Sciatic nerve (tissue), 2 donors: ENCODE measurements at places on chromosomes 3 and 15.

DNA sequence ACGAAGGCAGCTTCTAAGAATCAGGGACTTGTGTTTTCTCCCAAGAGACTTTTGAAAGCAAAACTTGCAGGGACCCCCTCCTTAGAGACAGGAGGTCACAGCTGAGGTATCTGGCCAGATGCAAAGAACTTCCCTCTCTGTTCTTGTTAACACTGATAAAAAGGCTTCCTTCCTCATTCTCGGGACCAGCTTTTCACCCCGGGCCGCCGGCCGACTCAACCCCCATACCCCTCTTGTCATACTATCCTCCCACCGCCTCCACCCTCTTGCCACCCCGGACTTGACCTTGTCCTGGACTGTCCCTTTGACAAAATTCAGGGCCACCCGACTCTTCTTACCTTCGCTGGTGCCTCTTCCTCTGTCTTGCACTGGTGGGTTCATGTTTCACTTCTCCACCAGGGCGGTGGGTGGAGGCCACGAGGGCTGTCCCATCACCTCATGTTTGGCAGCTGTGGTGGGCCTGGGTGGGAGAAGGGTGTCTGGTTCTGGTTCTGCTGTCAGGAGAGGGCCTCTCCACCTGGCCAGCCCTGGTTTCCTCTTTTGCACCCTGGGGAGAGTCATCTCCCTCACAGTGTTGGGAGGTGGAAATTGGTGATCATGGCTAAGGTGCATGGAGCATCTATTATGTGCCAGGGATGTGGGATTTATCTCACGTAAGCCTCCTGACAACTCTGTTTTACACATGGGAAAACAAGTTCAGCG is 32.5 kb downstream of the BHLHE40 start:
- no peak for DNase-seq

DNA sequence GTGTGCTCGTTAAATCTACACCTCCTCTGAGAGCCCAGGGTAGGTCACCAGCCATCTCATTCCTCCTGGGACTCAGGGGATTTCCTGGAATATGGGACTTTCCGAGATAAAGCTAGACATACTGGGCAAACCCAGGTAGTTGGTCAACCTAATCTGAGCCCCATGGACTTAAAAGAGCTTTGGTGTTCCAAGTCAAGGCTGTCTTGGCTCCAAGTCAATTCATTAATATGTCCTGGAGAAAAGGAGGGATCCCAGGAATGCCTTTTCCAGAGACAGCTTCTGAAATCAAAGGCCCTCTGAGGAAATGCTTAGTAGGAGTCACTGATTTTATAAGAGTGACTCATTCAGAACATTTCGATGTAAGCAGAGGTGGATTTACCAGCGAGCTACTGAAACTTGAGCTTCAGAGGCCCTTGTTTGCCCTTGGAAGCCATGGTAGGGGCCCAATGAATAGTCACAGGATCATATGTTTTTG is 137.3 kb upstream of the UBE2E1 start:
- DNase-seq: no peak

- no peak for DNase-seq
Observed at GRCh38 chr3:149723781-149724180, 28.5 kb downstream of the COMMD2 start.

- DNase-seq: no peak
Observed at GRCh38 chr3:142890592-142890991, 1.7 kb upstream of the PCOLCE2 start.

DNA sequence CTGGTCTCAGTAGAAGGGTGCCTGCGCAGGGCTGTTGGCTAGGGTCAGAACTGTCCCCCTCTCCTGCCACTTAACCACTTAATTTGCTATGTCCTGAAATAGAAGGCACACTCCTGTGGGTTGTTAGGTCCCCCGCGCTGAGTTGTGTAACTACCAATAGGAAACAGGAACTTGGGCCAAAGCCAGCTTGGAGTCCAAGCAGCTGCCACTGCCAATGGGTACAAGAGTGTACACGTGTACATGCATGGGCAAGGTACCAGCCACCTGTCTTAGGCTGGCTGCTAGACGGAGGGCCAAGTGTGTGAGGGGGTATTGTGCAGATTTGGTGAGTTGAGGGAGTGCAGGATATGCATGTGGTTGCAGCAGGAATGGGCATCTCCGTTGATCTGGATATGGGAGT is 29.7 kb upstream of the POLG start:
- no peak for DNase-seq

DNA sequence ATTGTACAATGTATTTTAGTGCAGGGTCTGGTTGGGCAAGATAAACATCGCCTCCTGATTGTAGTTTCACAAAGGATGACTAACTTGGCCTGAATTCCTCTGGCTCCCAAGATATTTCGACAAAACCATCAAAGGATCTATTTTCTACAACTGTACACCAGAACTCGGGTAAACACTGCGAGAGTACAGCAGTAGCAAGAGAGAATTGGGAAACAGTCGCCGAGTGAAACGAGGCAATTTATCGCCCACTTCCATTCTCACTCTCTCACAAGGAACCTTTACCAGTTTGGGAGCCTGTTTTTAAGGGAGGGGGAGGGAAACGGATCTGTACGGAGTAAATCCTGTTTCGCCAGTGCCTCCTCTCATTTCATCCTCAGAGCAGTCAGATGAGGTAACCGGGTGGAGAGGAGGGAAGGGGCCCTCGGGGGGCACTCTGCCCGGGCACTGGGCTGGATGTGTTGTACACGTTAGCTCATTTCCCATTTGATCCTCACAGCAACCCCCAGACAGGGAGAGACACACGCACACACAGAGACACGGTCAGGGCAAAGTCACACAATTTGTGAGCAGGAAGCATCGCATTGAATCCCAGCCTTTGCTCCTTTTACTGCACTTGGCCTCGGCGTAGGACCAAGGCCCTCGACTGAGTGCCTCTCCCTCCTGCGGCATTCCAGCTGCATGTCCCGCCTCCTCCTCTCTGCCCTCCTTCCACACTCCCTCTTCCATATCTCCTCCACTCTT is 120.1 kb downstream of the LIPC start:
- peak; percentile 62 for DNase-seq

- DNase-seq: no peak
Observed at GRCh38 chr3:14536837-14537589, 3.1 kb downstream of the GRIP2 start.

GRCh38 chr3:45488591-45488990 is 100.2 kb downstream of the LARS2 start:
- DNase-seq: no peak

GRCh38 chr3:186187401-186188275 is 78.7 kb upstream of the ETV5 start:
- no peak for DNase-seq

DNA sequence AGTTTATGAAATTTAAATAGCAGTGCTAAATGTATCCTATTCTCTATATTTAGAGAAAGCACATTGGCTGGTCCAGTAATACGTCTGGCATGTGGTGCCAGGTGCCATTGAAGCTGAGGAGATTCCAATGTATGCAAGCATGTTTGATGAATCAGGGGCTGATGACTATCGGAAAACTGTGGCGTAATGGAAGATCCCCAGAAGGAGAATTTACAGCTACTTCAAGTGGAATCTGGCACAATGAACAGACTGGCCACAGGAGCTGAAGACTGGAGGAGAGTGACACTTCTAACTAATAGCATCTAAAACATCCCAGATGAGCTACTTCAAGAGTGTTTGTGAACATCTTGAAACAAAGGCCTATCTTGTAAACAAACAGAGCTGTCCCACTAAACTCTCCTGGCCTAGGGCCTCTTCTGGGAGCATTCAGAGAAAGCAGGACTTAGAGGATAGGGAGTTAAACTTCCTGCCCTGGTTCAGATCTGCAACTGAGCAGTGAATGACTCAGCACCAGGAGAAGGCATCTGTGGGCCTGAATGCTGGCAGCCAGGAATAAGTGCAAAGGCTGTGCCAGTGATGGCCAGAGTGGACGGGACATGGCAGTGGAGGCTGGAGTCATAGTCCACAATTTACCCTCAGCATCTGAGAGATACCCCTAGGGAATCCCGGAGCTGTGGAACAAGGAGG is 15.2 kb upstream of the ACTC1 start:
- no peak for DNase-seq

DNA sequence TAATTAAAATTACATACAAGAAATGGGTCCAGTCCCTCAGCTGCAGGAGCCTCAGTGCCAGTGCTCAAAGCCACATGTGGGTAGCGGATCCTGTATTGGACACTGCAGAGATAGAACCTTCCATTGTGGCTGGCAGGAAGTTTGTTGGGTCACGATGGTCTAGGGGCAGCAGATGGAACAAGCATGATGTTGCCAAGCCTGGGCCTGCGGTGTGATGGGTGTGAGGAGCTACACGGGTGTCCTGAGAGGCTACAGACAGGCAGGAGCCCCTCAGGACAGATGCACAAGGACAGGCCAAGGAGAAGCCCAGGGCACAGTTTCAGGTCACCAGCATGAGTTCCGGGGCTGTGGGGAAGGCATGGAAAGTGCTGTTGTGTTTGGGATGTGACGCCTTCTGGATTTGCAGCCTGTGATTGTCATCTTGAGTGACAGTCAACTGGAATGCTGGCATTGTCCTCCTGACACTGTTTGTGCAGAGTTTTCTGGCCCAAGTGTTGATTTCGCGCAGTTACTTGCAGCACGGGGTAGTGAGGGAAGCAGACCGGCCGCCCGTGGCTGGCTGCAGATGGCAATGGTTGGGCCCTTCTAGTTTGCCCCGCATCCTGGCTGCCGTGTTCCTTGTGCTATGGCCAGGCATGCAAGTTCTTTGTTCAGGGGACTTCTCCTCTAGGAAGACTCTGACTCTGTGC is 177.1 kb downstream of the NSMCE3 start:
- DNase-seq: peak; percentile 41

- no peak for DNase-seq
Observed at GRCh38 chr3:56422316-56422715, 46.0 kb downstream of the ERC2 start.

DNA sequence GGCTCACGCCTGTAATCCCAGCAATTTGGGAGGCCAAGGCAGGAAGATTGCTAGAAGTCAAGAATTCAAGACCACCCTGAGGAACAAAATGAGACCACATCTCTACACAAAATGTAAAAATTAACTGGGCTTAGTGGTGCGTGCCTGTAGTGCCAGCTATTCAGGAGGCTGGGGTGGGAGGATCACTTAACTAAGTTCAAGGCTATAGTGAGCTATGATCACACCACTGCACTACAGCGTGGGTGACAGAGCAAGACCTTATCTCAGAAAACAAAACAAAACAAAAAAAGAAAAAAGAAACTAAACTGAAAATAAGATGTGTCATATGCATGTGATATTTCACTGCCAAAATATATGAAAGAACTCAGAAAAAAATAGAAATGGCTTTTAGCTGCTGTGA is 243.3 kb upstream of the CCDC54 start:
- no peak for DNase-seq

- DNase-seq: no peak
Observed at GRCh38 chr15:83927704-83928391, 273.9 kb downstream of the ADAMTSL3 start.

GRCh38 chr3:191702121-191702520 is 241.2 kb downstream of the PYDC2 start:
- no peak for DNase-seq

DNA sequence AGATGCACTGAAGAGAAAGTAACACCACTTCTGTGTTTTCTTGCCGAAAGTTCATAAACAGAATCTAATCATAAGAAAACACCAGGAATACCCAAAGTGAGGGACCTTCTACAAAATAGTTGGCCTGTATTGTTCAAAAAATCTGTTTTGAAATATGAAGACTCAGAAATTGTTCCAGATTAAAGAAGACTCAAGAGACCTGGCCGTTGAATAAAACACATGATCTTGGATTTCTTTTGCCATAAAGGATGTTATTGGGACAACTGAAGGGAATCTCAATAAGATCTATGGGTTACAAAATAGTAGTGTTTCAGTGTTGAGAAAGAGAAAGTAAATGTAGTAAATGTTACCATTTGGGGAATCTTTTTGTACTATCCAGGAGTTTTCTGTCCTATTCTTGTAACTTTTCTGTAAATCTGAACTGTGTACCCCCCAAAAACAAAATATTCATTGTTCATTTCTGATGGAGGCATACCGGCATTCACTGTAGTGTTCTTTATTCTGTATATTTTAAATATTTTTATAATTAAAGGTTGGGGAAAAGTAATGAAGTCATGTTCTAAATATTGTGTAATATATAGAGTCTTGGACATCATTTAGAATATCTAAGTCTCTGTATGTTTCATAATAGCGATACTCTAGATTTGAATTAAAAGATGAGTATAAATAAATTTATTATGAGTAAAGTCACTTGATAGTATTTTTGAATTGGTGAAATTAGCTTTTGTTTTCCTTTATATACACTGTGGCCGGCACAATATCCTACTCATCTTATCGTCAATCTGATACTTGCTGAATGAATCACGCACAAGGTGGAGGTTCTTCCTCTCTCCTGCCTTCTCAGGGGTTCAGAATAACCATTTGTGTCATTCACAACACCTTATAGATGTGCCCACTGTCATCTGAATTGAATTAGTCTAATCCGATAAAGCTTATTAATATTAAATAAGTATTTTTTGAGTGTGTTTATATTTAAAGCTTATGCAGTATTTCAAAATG is 66.7 kb downstream of the TRAK1 start:
- DNase-seq: no peak

- no peak for DNase-seq
Observed at GRCh38 chr15:91132079-91132478, 32.0 kb downstream of the SV2B start.

- DNase-seq: no peak
Observed at GRCh38 chr15:101433396-101433795, 56.1 kb downstream of the PCSK6 start.

- no peak for DNase-seq
Observed at GRCh38 chr3:42705058-42705767, 2.6 kb upstream of the HHATL start.

DNA sequence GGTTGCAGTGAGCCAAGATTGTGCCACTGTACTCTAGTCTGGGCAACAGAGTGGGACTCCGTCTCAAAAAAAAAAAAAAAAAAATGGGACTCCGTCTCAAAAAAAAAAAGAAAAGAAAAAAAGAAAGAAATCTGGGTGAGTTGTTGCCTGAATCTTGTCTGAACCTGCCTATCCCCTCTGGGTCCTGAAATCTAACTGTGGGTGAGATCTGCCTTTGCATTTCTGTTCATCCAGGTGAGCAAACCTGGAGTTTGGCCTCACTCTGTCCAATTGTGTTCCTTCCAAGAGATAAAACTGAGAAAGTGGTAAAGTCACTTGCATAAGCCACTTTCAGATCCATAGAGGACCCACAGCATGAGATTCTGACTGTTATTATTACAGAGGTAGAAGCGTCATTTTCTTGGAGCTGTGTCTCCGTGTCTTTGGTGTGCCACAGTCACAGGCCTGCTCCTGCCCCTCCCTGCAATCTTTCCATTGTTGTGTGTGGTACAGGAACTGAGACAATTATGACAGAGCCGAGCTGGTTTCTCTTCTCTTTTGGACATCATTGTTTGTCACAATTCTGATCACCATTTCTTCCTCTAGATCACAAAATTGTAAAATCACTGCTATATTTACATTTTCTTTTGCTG is 235.9 kb downstream of the LPP start:
- DNase-seq: no peak

- no peak for DNase-seq
Observed at GRCh38 chr15:71494563-71495397, 315.6 kb upstream of the NR2E3 start.

DNA sequence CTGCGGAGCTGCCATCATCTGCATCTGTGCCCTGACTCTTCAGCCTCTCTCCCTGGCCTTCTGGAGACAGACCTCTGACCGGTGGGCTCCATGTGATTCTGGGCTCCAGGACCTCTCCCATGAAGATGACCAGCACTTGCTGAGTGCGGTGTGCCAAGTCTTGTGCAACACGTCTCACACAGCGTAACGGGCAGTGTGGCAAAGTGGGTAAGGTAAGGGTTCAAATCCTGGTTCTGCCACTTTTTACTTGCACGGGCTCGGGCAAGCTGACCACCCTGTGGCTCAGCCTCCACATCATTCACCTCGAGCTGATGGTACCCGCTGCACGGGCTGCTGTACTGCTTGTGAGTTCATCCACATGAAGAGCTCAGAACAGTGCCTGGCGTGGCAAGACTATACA is 6.5 kb upstream of the SYNM start:
- no peak for DNase-seq
